Liver (tissue), 10 donors: ENCODE measurements at places on chromosomes 6 and 20. TPM values are rescaled to one million over a fixed set of nuclear protein-coding genes. Genes with fewer than 3 reads are reported as not detected.

The TGM3 gene
- total RNA-seq: 0.05 TPM

The KCNQ2 gene
- not detected for total RNA-seq

The SLC35B2 gene
- 19.8 TPM for total RNA-seq

The DNMT3B gene
- 2.8 TPM for total RNA-seq

The TINAG gene
- total RNA-seq: not detected

The R3HDML gene
- total RNA-seq: not detected

The NTSR1 gene
- total RNA-seq: 0.08 TPM

The RBPJL gene
- total RNA-seq: not detected

The KHDC1L gene
- not detected for total RNA-seq

DNA sequence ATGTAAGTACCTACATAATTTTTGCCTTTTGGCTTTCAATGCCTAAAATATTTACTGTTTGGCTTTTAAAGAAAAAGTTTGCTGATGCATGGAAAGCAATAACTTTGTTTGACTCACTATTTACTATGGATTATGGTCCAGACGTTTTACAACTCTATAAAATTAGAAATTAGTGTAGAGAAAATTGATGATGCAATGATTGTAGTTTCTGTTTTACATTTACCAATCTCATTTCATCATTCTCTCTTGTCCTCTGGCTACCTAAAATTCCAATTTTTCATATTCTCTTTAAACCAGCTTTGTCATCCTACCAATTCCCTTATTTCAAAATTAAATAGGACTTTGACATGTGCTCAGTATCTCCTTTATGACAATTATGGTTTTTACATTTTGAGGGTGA lies 131.0 kb downstream of the IMPG1 start:
- no peak for DNase-seq

DNA sequence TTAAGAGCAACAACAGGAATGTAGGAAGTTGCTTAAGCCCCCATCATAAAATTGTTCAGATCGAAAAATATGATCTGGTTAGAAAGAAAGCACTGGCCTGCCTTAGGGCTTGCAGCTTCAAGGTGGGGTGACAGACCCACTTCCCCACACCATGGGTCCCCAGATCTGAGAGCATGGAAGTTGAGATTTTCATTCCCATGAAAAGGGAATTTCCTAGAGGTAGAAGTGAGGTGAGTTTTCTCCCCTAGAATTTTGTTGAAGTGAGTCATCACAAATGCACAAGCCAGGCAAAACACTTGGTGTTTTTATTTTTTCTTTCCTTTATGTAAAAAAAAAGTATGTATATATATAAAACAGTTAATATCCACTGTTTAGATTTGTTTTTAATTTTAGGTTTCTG lies 213.6 kb upstream of the SUPT3H start:
- no peak for DNase-seq

DNA sequence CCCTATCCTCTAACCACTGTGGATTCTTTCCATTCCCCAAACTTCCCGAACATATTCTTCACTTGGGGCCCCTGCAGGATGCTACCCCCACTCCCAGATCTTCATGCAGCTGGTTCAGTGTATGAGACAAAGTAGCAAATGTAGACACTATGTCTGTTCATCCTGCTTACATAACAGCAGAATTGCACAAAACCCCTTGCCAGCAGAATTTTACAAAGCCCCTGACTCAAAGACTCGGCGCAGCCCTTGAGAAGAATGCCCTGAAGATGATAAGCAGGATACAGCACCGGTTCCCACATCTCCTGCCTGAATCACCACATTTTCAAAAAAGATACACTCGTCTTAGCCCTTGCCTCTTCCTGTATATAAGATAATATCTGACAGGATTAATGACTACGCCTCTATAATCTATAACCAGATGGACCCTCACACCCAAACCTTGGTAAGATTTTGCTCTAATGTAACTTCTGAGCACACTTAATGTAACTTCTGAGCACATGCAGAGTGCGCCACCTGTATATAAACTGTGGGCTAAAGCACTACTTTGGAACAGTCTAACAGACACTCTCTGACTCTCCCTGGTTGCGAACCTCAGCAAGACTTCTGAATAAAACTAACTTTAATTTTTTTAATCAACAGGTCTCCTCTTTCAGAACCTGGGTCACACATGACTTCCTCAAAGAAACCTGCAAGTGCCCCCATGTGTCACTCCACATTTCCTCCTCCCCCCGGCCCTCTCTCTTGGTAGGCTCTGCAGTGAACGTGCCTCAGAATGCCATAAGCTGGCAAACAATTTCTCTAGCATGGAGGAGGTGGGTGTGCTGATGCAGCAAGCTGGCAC lies 28.7 kb downstream of the RALGAPA2 start:
- DNase-seq: no peak

DNA sequence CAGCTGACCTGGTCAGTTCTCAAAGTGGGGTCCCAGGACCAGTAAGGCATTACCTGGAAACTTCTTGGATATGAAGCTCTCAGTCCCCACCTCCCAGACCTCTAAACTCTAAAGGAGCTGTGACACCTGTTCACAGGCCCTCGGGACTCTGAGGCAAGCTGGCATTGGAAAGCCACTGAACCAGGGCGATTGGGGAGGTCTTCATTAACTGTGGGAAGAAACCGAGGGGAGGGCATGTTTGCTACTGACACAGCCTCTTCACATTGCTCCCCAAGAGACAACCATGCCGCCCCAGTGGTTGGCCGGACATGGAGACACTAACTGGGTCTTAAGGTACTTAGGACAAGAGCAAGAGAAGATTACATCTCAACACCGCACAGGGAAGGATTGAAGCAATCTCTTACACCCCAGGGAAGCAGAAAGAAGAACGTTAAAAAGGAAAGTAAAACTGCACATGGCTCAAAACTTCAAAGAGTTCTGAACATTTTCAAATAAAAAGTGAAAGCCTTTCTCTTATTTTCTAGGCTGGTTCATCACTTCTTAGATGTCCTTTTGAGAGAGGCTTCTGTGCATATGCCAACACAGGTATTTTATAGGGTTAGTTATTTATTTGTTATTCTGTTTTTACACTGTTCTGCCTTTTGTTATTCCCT lies 210.0 kb upstream of the CST7 start:
- peak; percentile 9 for DNase-seq

GRCh38 chr20:50528804-50529351 lies 18.7 kb downstream of the PTPN1 start:
- DNase-seq: no peak

- DNase-seq: no peak
Measured at GRCh38 chr6:154632119-154632518, 101.1 kb upstream of the SCAF8 start.

- no peak for DNase-seq
Measured at GRCh38 chr6:88585276-88585692, 378.1 kb downstream of the RNGTT start.

GRCh38 chr6:47278545-47278944 lies 31.2 kb downstream of the TNFRSF21 start:
- DNase-seq: no peak

- no peak for DNase-seq
Measured at GRCh38 chr6:15264902-15265761, 19.3 kb downstream of the JARID2 start.

GRCh38 chr6:7417684-7418083 lies 28.1 kb downstream of the RIOK1 start:
- DNase-seq: no peak

DNA sequence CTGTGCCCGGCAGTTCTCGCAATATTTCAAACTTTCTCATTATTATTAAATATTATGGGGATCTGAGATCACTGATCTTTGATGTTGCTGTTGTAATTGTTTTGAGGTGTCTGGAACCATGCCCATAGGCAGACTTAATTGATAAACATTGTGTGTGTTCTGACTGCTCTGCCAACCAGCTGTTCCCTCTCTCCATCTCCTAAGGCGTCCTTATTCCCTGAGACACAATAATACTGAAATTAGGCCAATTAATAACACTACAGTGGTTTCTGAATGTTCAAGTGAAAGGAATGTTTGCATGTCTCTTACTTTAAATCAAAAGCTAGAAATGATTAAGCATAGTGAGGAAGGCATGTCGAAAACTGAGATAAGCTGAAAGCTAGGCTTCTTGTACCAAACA lies 7.6 kb downstream of the MAPK14 start:
- DNase-seq: no peak

DNA sequence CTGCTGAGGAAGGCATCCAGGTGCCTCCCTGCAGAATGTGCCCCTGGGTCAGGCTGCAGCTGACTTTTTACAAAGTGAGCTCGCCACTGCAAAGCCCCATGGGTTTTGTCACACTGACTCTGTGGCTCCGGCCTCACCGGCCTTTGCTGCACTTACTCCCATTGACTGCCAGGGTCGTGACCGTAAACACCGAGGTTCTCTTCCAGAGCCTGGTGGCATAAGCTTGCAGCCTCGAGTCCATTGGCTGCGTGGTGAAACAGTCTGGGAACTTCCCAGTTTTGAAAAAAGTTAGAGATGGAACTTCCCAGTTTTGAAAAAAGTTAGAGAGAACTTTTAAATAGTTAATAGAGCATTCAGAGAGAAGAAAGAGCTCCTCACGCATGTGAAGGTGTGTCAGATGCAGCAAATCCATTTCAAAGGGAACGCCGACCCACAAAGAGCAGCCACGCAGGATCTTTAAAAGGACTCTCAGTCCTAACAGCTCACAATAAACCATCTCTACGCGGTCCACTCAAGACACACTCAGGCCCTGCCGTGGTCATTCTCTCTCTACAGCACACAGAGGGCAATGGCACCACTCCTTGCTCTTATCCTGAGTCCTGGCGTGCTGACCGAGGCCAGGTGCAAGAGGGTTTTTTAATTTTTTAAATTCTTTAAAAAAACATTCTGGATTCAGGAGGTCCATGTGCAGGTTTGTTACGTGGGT lies 12.8 kb downstream of the RAMACL start:
- no peak for DNase-seq

DNA sequence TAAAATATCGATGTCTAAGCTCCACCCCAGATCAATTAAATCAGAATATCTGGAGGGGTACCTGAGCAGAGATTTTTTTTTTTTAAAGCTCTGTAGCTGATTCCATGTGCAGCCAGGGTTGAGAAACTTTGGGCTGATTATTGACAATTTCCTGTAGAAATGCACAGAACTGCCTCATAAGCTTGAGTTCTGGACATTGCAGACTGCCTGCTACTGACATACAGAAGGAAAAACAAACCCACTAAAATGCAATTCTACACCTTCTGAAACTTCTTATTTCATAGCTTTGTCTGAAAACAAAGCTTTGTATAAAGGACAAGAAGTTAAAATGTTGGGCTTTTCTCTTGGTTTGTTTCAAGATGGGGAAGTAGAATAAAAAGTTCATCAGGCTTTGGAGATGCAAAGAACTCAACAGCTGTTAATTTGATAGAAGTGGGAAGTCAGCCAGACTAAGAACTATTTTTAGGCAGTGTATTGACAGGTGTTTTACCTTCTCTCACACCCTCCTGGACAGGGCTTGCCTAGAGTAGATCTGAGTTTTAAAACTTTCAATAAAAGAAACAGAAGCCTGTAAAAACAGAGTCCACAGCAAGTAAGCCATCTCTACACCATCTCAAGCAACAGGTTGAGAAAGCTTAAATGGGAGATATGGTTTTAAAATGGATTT lies 147.7 kb downstream of the KCNQ5 start:
- DNase-seq: no peak
